ENCODE measurements at places on chromosomes 1 and 21. TPM values are rescaled to one million over a fixed set of nuclear protein-coding genes. Genes with fewer than 3 reads are reported as not detected.

Gene PCNX2
- 0.82 TPM for total RNA-seq

GRCh38 chr1:214658175-214658574 is 55.2 kb downstream of the CENPF start:
- H3K4me3 ChIP-seq, result no peak overlapping the region
- no peak overlapping the region for H3K27ac ChIP-seq
- no peak for DNase-seq
- no peaks in the 10 kb centered on the region for H3K4me1 ChIP-seq
- H3K27me3 ChIP-seq, result no peaks in the 10 kb centered on the region

- H3K27me3 ChIP-seq, result no peaks in the 10 kb centered on the region
- DNase-seq, result no peak
- no peaks in the 10 kb centered on the region for H3K36me3 ChIP-seq
- H3K27ac ChIP-seq, result no peak overlapping the region
- no peak overlapping the region for H3K4me3 ChIP-seq
Observed at GRCh38 chr1:43276673-43277072, 6.9 kb downstream of the TMEM125 start.

- H3K27me3 ChIP-seq, result no peaks in the 10 kb centered on the region
- H3K36me3 ChIP-seq, result no peaks in the 10 kb centered on the region
- no peak for DNase-seq
- H3K4me3 ChIP-seq, result no peak overlapping the region
Observed at GRCh38 chr1:18936814-18937481, 19.5 kb downstream of the IFFO2 start.

DNA sequence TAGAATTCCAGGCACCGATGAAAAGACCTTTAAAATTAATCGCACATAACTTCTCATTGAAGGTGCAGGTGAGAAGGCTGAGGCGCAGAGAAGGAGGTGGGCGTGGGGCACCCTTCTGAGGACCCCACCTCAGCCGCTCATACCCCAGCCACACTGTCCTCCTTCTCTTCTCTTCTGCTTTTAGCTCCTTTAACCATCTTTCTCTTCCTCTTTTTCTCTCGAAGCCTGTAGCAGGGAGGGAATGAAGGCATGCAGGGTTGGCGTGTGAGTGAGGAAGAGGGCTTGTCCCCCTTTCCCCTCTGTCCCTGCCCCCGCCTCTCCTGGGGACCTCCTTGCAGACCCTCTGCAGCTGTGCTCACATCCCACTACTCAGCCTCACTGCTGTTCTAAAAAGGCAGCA is 57.8 kb upstream of the CACNA1E start:
- H3K36me3 ChIP-seq, result no peaks in the 10 kb centered on the region
- no peak overlapping the region for H3K27ac ChIP-seq
- H3K4me1 ChIP-seq, result peaks cover 4% of the 10 kb centered on the region
- no peak overlapping the region for H3K4me3 ChIP-seq

Gene SNX7
- total RNA-seq, result 15.8 TPM

- H3K4me1 ChIP-seq, result peaks cover 29% of the 10 kb centered on the region
Observed at GRCh38 chr1:54465351-54465811, 59.2 kb upstream of the SSBP3 start.

Gene PDC
- total RNA-seq, result not detected

- DNase-seq, result no peak
- no peaks in the 10 kb centered on the region for H3K27me3 ChIP-seq
- peaks cover 6% of the 10 kb centered on the region for H3K4me1 ChIP-seq
Observed at GRCh38 chr21:41801321-41802197, 34.7 kb upstream of the RIPK4 start.

GRCh38 chr1:33178836-33179439 is 2.9 kb downstream of the TRIM62 start:
- H3K4me1 ChIP-seq, result peaks cover 29% of the 10 kb centered on the region
- H3K4me3 ChIP-seq, result no peak overlapping the region
- H3K27me3 ChIP-seq, result no peaks in the 10 kb centered on the region
- no peaks in the 10 kb centered on the region for H3K36me3 ChIP-seq

All from left ventricle myocardium inferior (tissue), 1 donor.